ENCODE measurements at places on chromosomes 3 and 15. TPM values are rescaled to one million over a fixed set of nuclear protein-coding genes. Genes with fewer than 3 reads are reported as not detected.

The BFSP2 gene
- not detected for total RNA-seq

The SLC28A1 gene
- total RNA-seq: not detected

The CFAP92 gene
- total RNA-seq: not detected

The CCDC54 gene
- not detected for total RNA-seq

The SPATA12 gene
- not detected for total RNA-seq

The STXBP5L gene
- total RNA-seq: not detected

The ATP13A4 gene
- 0.36 TPM for total RNA-seq

The HYKK gene
- total RNA-seq: 1.7 TPM

The SKIL gene
- 82.1 TPM for total RNA-seq

The PRRT3 gene
- 4.7 TPM for total RNA-seq

The SPINK8 gene
- not detected for total RNA-seq

The GABRB3 gene
- total RNA-seq: 1.3 TPM

The CLDN18 gene
- total RNA-seq: not detected

The OSTN gene
- total RNA-seq: 4.5 TPM

The SOX14 gene
- total RNA-seq: not detected

The ITIH1 gene
- total RNA-seq: 0.17 TPM

The PARP14 gene
- total RNA-seq: 54.0 TPM

The MANF gene
- total RNA-seq: 69.6 TPM

The FBXO40 gene
- not detected for total RNA-seq

The SQOR gene
- 50.1 TPM for total RNA-seq

The ANKRD63 gene
- not detected for total RNA-seq

The MCTP2 gene
- total RNA-seq: 8.9 TPM

The SH2D7 gene
- total RNA-seq: not detected

The DGKG gene
- total RNA-seq: 1.2 TPM

The SEMA7A gene
- total RNA-seq: 20.7 TPM

The LYSMD2 gene
- 3.8 TPM for total RNA-seq

The SCAANT1 gene
- total RNA-seq: not detected

The EPHA6 gene
- total RNA-seq: not detected

The GADL1 gene
- not detected for total RNA-seq

The TNNC1 gene
- 0.23 TPM for total RNA-seq

The ILDR1 gene
- total RNA-seq: not detected

The C15orf61 gene
- total RNA-seq: 2.5 TPM

The TTLL13 gene
- total RNA-seq: not detected

The GPR149 gene
- not detected for total RNA-seq

The MAGEL2 gene
- total RNA-seq: 0.73 TPM

The CX3CR1 gene
- not detected for total RNA-seq

The TYRO3 gene
- total RNA-seq: 11.5 TPM

The INTS14 gene
- total RNA-seq: 25.7 TPM

The ADCY5 gene
- 0.13 TPM for total RNA-seq
